Sciatic nerve (tissue), 2 donors: ENCODE measurements at places on chromosomes 6 and 20. TPM values are rescaled to one million over a fixed set of nuclear protein-coding genes. Genes with fewer than 3 reads are reported as not detected.

Gene CST4
- not detected for total RNA-seq

Gene ZNF512B
- 13.6 TPM for total RNA-seq

Gene RRP36
- 34.6 TPM for total RNA-seq

Gene MYLK2
- total RNA-seq: 0.27 TPM

Gene PBOV1
- total RNA-seq: not detected

Gene AFG1L
- 8.8 TPM for total RNA-seq

Gene CTAGE9
- not detected for total RNA-seq

Gene RIPOR3
- total RNA-seq: 26.3 TPM

Gene CPXM1
- 5.9 TPM for total RNA-seq

Gene SLC24A3
- 2.0 TPM for total RNA-seq

Gene LCA5
- total RNA-seq: 11.0 TPM

Gene LRRC73
- total RNA-seq: 1.2 TPM

Gene SLC17A2
- total RNA-seq: not detected

Gene NOX3
- not detected for total RNA-seq

Gene CCN2
- total RNA-seq: 176 TPM

Gene TTPAL
- total RNA-seq: 8.5 TPM

Gene DEFB124
- total RNA-seq: 1.8 TPM
